ENCODE measurements at places on chromosomes 6 and 20.

- no peak for DNase-seq
Measured at GRCh38 chr20:40810332-40811000, 121.4 kb upstream of the MAFB start.

- DNase-seq = no peak
Measured at GRCh38 chr6:161076181-161076677, 84.7 kb downstream of the MAP3K4 start.

GRCh38 chr20:63961664-63962425 is 5.6 kb upstream of the UCKL1 start:
- no peak for DNase-seq

- DNase-seq = no peak
Measured at GRCh38 chr6:154617175-154617574, 106.7 kb upstream of the CNKSR3 start.

DNA sequence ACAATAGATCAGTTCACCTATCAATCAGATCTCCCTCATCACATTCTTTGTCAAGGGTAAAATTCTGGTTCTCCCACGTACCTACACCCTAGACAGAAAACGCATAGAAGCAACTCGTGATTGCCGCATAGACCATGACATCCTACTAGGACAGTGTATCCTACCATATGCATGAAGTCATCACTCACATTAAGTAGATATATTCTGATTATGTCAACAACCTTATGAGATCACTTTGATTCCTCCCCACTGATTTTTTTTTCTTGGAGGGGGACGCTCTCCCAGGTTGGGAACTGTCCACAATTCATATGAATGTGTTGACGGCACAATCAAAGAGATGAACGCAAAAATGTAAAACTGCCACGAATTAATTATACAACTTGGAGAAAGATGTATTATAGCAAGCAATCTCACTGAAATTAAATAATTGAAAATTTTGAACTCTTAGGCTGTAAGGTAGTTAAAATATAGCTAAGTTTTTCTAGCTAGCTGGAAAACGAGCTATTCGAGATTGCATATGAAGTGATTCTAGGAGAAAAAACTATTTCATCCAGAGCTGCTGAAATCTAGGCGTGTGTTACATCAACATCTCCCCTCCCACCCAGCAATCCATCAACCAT is 82.5 kb upstream of the CCDC28A start:
- no peak for DNase-seq
